ENCODE measurements at places on chromosomes 6 and 20.
A peak's percentile ranks its signal among the peaks of the same experiment; 100 is the strongest.

- no peak for DNase-seq
Observed at GRCh38 chr6:139271056-139271455, 20.7 kb downstream of the TXLNB start.

- DNase-seq, result no peak
Observed at GRCh38 chr6:45558858-45559257, 181.1 kb upstream of the SUPT3H start.

DNA sequence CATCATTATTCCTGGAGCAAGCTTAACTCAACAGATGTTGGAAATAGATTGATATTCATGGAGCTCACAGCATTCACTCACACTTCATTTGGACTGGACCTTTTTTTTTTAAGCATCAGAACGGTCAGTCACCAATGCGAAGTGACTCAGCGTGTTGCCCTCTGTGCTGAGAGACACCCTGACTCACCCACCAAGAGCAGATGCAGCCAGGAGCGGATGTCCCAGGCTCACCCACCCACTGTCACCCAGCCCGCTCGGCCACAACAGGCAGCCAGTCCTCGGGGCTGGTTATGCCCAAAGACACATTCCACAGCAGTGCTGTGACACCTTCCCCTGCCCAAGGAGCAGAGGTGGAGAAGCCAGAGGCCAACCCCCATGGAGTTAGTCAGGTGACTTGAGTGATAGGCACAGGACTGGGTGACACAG, 15.7 kb downstream of the RNASET2 start:
- no peak for DNase-seq

DNA sequence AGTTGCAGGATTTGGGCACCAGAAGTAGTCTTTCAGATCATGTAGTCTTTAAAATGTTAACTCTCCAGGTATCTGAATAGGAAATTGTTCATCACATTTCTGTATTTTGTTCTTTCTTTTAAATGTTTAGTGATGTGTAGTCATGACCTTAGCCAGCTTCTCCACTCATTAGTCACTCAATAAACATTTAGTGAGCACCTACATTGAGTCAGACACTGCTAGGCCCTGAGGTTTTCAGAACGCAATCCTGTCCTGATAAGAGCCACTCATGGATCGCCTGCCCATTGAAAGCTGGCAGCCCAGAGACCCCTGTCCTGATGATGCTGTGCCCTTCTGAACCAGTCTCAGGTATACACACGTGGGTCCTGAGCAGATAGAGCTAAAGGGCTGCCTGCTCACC, 163.4 kb upstream of the HEY2 start:
- DNase-seq, result no peak

- no peak for DNase-seq
Observed at GRCh38 chr20:52805843-52806242, 166.3 kb upstream of the TSHZ2 start.

DNA sequence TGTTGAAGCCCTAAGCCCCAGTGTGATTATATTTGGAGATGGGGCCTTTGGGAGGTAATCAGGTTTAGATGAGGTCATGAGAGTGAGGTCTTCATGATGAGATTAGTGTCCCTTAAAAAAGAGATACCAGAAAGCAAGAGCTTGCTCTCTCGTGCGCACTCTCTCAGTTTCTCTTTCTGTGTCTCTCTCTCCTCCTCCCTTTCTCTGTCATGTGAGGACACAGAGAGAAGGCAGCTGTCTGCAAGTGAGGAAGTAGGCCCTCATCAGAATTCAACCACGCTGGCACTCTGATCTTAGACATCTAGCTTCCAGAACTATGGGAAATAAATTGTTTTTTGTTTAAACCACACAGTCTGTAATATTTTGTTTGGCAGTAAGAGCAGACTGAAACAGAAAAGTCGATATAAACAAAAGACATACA, 180.5 kb downstream of the IBTK start:
- peak; percentile 27 for DNase-seq

DNA sequence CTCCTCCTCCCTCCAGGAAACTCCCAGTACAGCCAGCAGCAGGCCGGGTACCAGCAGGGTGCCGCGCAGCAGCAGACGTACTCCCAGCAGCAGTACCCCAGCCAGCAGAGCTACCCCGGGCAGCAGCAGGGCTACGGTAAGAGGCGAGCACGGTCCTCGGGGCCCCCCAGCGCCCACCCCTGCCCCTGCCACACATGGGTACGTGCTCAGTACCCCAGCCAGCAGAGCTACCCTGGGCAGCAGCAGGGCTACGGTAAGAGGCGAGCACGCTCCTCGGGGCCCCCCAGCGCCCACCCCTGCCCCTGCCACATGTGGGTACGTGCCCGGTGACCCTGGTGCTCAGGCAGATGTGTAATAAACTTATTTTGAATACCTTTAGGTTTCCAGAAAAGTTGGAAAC, 10.2 kb upstream of the MTG2 start:
- DNase-seq, result no peak

DNA sequence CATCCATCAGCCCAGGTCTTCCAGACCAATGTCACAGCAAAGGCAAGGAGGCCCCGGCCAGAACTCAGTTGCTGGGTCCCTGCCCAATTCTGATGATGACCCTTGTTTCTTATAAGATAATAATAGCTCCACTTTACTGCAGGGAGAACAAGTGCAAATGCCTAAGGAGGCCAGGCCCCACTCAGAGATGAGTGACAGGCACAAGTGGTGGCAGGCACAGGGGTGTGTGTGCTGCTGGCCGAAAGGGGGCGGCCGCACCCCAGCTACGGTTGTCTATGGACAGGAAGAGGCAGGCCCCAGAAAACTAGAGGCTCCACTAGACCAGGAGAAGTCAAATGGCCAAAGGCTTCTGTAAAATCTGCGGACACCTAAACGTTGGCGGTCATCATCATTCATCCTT, 28.6 kb downstream of the GNAS-AS1 start:
- DNase-seq, result no peak

DNA sequence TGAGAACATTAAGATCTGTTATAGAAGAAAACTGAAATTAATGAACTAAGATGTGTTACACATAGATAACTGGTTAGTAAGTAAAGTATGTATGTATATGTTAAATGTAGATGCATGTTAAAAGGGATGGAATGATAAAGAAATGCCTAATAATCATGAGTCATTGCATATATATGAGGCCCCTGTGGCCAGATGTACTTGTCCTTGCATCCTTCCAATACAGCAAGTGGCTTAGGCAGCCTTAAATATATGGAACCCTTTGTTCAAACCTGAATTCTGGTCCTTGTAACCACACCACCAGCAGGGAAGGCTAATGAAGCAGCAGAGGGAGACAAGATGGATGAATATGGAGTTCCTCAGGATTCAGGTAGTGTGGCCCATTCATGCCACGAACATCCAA, 9.8 kb upstream of the AKAP7 start:
- DNase-seq, result no peak

- DNase-seq, result no peak
Observed at GRCh38 chr6:36641543-36641942, 37.0 kb upstream of the CDKN1A start.

DNA sequence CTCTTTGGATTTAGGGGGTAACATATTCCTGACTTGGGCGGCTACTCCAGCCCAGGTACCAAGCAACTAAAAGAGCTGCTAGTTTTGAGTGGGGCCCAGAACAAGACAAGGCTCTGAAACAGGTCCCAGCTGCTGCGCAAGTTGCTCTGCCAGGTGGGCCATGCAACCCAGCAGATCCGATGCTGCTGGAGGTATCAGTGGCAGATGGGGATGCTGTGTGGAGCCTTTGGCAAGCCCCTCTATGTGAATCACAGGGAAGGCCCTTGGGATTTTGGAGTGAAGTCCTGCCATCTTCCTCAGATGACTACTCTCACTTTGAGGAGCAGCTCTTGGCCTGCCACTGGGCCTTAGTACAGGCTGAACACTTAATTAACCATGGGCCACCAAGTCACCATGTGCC, 43.7 kb upstream of the VSX1 start:
- DNase-seq, result no peak
